ENCODE measurements at places on chromosomes 5 and 9.

GRCh38 chr5:1826235-1826980 lies 25.2 kb downstream of the NDUFS6 start:
- no peak for DNase-seq

DNA sequence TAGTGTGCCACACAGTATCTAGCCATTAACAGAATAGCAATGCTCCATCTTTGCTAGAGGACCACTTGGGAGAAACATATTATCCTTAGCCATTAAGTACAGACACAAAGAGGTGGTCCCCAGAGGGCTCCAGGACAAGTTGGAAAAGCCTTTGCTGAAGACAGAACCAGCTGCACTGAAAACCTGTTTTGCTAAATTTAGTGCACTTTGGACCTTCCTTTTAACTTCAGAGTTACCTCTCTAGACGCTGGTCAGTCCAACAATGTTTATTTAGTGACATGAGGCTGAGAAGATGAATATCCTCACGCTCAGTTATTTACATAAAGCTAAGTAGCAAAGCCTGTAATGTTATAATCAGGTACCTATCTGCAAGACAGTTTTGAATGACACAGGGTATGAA lies 265.0 kb upstream of the ZNF608 start:
- no peak for DNase-seq

DNA sequence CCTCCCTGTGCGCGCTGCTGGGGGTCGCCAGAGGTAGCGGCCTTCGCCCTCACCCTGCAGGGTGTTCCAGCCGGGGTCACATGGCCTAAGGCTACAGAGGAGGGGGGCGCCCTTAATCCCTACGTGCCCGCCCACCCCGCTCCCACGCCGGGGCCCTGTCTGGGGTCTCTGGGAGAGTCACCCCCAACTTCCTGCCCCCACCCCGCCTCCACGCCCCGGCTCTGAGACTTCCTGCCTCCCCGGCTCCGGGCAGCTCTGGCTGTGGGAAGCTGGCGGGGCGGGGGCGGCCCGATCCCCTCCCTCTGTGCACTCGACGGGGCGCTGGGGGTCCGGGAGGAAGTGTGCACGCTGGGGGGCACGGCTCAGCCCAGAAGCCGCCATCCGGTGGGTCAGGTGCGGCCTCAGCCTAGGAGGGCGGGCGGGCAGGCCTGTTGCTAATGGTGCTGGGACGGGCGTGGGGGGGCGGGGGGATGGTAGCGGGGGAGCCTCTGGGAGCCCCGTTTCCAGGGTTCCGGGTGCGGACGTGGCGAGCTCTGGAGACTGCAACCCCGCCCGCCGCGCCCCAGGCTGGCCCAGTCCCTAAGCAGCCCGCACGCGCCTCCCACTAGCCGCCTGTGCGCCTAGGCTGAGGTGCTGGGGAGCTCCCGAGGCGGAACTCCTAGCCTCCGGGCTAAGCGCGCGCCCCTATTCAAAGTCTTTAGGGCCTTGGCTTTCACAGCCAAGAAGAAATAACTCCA lies 61.6 kb downstream of the CXXC5 start:
- DNase-seq = no peak

GRCh38 chr9:76643399-76644117 lies 120.7 kb upstream of the PCA3 start:
- DNase-seq = no peak
